ENCODE measurements at places on chromosomes 7 and 10.

GRCh38 chr10:63644418-63645142, 123.4 kb downstream of the REEP3 start:
- DNase-seq = no peak

DNA sequence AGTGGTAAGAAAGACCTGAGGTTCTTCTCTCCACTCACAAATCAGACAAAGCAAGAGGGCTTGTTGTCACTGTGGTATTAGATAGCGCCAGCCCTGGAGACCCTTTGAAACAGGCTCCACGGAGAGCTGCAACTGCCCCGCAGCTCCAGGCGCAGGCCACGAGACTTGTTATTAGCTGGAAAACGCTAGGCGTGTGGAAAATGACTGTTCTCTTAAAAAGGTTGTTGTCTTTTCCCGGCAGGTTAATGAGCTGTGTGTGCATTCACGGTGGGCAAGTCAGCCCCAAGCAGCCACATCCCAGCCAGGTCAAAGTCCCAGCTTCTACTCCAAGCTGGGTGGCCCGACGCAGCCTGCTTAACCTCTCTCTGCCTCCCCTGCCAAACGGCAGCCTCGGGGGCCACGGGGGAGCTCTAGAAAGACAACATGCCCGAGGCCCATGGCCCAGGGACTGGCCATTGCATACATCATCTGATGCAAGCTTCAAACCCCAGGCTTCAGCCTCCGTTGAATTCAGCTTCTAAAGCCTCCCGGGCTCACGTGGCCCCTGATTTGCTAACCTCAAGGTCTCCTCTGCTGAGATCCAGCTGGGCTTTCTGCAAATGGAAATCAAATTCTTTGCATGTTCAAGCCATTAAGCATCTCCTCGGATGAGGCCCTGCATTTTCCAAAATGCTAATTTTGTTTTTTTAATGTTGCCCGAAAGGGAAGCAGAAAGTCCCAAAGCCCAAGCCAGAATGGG, 61.3 kb upstream of the DNAAF5 start:
- DNase-seq = no peak

DNA sequence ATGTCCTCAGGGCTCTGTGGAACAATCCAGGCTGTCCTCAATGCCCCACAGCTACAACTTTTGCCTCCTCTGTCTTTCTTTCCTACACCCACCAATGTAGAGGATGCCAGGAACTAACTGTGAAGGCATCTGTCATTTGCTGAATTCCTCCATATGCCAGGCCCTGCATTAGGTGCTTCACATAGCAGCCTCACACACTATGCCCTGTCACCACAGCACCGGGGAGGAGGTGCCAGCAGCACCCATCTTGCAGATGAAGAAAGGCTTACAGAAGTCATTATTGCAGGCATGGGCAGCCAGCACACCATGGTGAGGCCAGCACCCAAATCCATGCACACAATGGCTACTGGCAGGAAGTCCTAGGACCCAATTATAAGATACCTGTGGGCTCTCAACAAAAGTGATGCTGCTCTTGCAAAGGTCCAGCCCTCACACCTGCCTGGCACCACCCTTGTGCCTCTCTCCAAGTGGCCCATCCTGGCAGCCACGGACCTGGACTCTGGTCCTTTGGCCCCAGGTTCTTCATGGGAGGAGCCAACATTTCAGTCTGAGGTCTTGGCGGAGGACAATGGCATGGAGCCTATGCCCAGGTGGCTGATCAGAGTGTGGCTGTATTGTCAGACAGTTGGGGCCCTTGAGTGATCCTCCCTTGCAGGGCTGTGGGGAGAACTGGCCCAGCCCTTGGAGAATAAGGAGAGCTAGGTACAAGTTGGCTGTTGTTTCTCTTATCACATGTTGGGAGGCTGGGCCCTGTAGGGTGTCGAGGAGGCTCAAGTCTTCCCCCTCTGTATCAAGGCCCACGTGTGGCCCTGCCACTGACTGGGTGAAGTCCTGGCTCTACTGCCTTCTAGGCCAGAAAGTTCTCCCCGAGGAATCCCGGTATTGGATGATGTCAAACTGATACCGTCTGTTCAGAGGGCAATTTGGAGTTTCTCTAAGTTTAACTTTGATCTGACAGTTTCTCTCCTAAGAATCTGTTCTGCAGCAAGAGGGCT, 14.4 kb upstream of the MYL7 start:
- DNase-seq = no peak

DNA sequence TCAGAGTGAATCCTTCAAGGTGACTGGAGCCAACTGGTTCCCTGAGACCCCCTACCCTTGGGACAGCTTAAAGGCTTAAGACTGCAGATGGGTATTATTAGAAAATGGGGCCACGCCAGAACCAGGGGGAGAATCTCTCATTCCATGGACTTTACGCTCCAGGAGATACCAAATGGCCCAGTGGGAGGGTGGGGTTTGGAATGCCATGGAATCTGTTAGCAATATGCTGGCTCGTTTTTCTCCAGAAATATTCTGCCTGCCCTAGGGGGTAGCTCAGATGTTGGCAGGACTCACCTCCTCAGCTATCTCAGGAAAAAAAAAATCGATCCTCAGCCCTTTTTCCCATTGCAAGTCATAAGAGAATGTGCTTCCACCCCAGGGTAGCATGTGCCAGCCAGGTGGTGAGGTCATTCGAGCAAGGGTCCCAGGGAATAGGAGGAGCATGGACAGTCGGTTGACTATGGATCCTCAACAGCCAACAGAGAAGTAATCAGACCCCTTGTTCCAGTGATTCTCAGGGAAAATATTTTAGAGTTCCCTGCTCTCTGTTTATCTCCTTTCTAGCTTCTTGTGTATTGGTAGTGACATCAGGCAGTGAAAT, 22.9 kb downstream of the SVIL start:
- DNase-seq = no peak

DNA sequence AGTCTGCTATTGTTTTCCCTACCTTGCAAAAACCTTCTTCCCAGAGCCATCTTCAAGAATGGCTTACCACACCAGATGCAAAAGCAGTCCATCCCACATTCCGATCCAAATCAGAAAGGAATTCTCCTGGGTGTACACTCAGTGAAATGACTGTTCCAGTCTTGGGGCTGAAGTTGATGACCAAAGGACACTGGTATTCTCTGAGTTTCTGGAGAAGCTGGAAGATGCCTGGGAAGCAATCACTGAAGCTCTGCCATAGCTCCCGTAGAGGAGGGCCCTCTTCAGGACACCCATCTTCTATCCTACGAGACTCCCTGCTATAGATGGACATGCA, 155.7 kb downstream of the LCOR start:
- DNase-seq = no peak

DNA sequence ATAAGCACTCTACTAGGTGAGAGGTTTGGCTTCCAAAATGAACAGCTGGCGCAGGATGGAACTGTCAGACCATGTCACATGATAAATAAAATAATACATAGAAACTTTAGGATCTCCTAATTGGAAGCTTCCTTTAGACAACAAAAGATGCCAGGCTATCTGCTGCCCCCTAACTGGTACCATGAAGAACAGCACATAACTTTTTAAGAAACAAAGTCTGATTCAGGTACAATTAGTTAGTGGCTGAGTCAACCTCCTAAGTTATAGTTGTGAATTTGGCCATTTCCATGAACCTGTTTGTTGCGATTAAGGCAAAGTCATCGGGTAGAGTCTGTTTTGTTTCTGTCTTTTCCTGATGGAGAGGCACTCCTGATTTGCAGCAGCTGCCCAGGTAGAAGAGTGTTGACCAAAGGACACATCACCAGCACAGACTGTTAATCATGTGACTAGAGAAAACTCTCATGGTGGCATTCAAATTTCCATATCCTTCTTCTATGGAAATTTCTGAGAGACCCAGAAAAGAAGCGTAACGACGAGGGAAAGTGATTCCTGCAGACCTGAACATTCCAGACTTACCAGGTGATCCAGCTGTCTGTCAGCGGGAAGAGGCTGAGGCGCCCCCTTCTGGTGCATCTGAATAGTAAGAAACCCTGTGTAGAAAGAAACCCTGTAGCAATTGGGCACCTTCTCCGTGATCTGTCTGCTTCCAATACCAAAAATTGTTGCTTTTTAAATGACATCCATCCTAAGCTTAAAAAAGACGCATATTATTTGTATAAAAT, 8.6 kb upstream of the INHBA start:
- no peak for DNase-seq

GRCh38 chr10:121112579-121113384, 261.6 kb downstream of the WDR11 start:
- DNase-seq = no peak

DNA sequence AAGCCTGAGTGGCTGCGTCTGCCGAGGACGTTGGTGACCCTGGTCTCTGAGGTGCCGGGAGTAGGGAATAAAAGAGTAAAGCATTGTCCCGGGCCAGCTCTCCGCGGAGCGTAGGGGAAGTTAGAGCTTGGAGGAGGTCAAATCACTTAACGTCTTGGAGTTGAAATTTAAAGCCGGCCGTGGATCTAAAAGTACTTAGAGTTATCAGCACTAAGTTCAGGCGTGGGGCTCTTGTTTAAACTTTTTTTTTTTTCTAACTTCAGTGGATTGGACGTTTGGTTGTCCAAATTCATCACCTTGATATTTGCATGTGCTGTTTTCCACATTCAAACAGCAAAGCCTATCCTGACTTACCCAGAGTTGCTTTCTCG, 700 bp downstream of the NIPSNAP2 start:
- DNase-seq = no peak

GRCh38 chr10:64112701-64113355, 591.6 kb downstream of the REEP3 start:
- DNase-seq = no peak

GRCh38 chr7:102412548-102412947, 16.4 kb downstream of the PRKRIP1 start:
- DNase-seq = no peak

GRCh38 chr10:8600192-8600591, 545.7 kb downstream of the GATA3 start:
- DNase-seq = no peak

- no peak for DNase-seq
Measured at GRCh38 chr7:89770161-89770560, 384.1 kb upstream of the STEAP1 start.

DNA sequence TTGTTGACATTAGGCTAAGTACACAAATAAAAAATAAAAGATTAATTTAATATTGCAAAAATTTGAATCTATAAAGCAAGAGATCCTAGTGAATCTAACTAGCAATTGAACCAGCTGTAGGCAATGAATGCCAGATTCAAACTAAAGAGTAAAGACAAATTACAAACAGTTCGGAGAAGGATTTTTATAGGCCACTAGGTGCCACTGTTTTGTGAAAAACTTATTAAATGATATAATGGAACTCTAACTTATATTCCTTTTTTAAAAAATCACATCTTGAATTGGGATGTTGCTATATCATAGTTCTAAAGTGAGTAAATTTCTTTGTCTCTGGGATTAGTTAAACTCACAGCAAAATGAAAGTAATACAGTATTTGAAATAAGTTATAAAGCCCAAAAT, 39.1 kb upstream of the GNAI1 start:
- no peak for DNase-seq

DNA sequence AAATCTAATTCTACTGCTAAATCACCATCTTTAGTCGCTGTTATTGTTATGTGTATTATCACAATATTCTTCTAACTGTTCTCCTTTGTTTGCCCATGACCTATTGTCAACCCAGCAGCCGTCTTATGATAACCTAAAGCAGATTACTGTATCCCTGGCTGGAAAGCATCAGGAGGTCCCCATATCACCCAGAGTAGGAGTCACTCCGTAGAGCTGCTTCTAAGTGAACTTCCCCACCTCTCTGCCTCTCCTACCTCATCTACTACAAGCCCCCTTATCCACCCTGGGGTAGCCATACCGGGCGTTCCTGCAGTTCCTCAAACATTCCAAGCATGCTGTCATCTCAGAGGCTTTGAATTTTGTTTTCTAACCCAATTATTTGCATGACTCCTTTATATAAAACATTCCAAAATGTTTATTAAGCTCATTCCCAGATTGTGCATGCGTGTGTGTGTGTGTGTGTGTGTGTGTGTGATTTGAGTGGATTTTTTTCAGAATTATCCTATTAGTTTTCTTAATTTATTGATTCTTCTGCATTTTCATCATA, 39.7 kb downstream of the POU6F2 start:
- no peak for DNase-seq

DNA sequence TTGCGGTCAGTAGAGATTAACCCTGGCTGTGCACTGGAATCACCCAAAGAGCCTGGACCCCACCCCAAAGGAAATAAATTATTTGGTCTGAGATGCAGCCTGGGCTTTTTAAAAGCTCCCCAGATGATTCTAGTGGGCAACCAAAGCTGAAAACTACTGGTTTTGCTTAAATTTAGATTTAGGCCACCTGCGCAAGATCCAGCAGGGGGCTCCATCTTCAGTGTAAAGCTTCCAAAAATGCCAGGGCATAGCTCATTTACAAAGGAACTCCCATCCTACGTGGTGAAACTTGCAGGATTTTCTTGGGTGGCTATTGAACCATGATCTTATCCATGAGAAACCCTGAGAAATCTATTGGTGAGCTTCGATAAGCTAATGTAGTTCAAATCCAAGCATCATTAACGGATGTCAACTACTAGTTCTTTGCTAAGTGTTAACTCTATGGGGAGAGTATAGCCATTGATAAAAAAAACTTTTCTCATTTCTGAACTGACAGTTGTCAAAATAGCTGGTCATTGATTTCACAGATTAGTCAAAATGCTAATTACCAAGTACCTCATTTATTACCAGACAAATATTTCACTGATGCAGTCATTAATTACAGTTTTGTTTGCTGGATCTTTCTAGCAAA, 315.3 kb downstream of the LHFPL3 start:
- DNase-seq = no peak

DNA sequence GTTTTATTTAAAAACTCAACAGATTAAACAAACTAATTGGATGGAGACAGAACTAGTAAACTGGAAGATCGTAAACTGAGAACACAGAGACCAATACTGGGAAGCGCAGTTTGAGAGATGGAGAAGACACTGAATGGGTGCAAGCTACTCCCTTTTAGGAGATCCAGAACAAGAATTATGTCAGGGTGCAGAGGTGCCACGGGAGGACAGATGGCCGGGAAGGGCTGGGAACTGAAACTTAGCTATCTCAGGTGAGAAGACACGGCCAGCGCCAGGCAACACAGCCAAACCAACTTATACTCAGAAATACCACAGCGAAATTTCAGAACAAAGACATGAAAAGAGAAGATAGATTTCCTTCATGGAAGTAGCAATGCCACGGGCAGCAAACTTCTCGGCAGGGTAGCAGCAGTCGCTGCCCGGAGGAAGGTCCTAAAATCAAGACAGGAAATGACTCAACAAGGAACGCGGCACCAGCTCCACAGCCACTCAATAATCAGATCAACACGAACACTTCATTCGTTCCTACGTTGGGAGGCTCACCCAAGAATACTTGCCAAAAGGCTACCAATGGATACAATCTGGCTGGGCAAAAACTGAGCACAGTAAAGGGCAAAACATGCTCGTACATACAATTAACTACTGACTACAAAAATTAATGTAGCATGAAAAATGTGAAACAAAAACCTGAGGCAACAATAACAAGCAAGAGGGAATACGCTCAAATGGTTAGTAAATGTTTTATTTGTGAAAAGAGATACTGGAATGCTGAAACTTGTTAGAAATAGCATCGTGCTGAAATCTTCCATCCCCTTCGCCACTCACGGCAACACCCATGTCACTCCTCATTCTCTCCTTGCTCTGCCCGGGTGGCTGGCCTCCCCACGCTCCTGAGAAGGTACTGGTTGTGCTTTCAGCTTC, 2.2 kb upstream of the LRRC27 start:
- no peak for DNase-seq

GRCh38 chr7:46191776-46192175, 270.7 kb upstream of the IGFBP3 start:
- no peak for DNase-seq
